ENCODE measurements at places on chromosomes 4 and X. TPM values are rescaled to one million over a fixed set of nuclear protein-coding genes. Genes with fewer than 3 reads are reported as not detected.

UGT2A2 gene
- not detected for total RNA-seq

AREG gene
- total RNA-seq: 0.74 TPM

GRID2 gene
- not detected for total RNA-seq

FGFR3 gene
- 0.27 TPM for total RNA-seq

FAM47A gene
- not detected for total RNA-seq

DKK2 gene
- total RNA-seq: not detected

CACNA1F gene
- total RNA-seq: 0.74 TPM

PI4K2B gene
- total RNA-seq: 41.0 TPM

HERC5 gene
- total RNA-seq: 34.0 TPM

ESX1 gene
- total RNA-seq: not detected

CSAG3 gene
- total RNA-seq: 1.3 TPM

MAOA gene
- 14.8 TPM for total RNA-seq

PCYT1B gene
- total RNA-seq: 0.24 TPM

DNA sequence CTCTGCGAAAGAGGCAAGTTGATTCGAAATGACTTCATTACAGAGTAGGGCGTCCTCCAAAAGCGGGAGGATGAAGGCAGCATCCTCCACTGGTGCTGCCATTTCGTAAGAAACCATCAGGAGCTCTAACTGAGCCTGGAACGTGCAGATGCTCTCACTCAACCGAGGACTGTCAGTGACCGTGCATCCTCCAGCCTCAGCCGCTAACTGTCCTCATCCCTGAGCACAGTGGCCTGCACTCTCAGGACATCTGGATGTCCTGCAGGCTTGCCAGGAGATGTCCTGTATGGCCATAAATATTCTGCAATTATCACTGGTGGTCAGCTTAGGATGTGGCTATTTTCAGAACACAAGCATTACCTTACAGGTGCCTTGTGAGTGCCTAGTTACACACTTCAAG lies 107.1 kb upstream of the ADRA2C start:
- DNase-seq: no peak
- peaks cover 18% of the 10 kb centered on the region for H3K27me3 ChIP-seq
- no peaks in the 10 kb centered on the region for H3K4me1 ChIP-seq
- H3K27ac ChIP-seq: no peak overlapping the region

- no peaks in the 10 kb centered on the region for H3K36me3 ChIP-seq
- no peaks in the 10 kb centered on the region for H3K27me3 ChIP-seq
- H3K27ac ChIP-seq: no peak overlapping the region
- H3K4me3 ChIP-seq: no peak overlapping the region
- no peaks in the 10 kb centered on the region for H3K4me1 ChIP-seq
- no peak for DNase-seq
These were observed 893.2 kb downstream of the FAT4 start for GRCh38 chr4:126207910-126208309.

- H3K4me3 ChIP-seq: no peak overlapping the region
- H3K27ac ChIP-seq: no peak overlapping the region
These were observed 203.5 kb downstream of the PRDM5 start for GRCh38 chr4:120718979-120719566.

DNA sequence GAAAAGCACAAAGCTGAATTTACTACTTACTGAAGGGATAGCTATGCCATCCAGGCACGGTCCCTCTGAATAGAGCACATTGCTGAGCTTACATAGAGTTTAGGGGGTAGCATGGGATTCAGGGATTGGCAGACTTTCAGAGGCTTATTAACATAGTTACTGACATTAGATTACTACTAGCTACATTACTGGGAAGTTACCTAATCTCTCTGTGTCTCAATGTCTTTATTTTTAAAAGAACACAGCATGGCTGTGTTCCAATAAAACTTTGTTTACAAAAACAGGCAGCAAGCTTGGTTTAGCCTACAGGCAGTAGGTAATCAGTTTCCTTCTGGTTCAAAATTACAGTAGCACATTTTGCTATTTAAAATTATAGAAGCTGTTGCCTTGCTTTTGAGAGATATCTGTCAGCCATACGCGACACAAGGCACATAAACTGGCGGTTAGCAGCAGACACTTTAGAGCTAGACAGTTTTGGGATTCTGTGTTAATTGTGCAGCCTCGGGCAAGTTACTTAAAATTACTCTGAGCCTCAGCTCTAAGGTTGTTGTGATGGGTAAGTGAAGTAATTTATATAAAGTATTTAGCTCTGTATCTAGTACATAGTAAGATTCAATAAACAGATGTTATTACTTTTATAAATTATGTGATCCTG lies 6.9 kb downstream of the KLHL8 start:
- no peak overlapping the region for H3K4me3 ChIP-seq
- no peak overlapping the region for H3K27ac ChIP-seq
- peaks cover 7% of the 10 kb centered on the region for H3K4me1 ChIP-seq
- H3K27me3 ChIP-seq: no peaks in the 10 kb centered on the region

- H3K27ac ChIP-seq: no peak overlapping the region
- peaks cover 4% of the 10 kb centered on the region for H3K4me1 ChIP-seq
- H3K4me3 ChIP-seq: no peak overlapping the region
- peaks cover 2% of the 10 kb centered on the region for H3K27me3 ChIP-seq
- no peaks in the 10 kb centered on the region for H3K36me3 ChIP-seq
These were observed 21.1 kb upstream of the FRYL start for GRCh38 chr4:48801016-48801715.

- H3K4me3 ChIP-seq: no peak overlapping the region
- H3K27ac ChIP-seq: no peak overlapping the region
- no peaks in the 10 kb centered on the region for H3K36me3 ChIP-seq
- DNase-seq: no peak
- peaks cover 3% of the 10 kb centered on the region for H3K27me3 ChIP-seq
These were observed 126.2 kb upstream of the UGT8 start for GRCh38 chr4:114472269-114473032.

GRCh38 chrX:119240356-119240755 lies 4.3 kb downstream of the PGRMC1 start:
- H3K4me1 ChIP-seq: peaks cover 29% of the 10 kb centered on the region
- H3K4me3 ChIP-seq: no peak overlapping the region
- peaks cover 15% of the 10 kb centered on the region for H3K36me3 ChIP-seq
- no peak overlapping the region for H3K27ac ChIP-seq

GRCh38 chrX:13579661-13580060 lies 10.3 kb downstream of the EGFL6 start:
- H3K27me3 ChIP-seq: peaks cover 9% of the 10 kb centered on the region
- no peak overlapping the region for H3K4me3 ChIP-seq
- no peak overlapping the region for H3K27ac ChIP-seq
- H3K36me3 ChIP-seq: no peaks in the 10 kb centered on the region

- no peaks in the 10 kb centered on the region for H3K36me3 ChIP-seq
- peaks cover 2% of the 10 kb centered on the region for H3K27me3 ChIP-seq
- no peak overlapping the region for H3K4me3 ChIP-seq
- DNase-seq: no peak
- peaks cover 37% of the 10 kb centered on the region for H3K4me1 ChIP-seq
These were observed 35.2 kb downstream of the EGF start for GRCh38 chr4:109947918-109948317.

DNA sequence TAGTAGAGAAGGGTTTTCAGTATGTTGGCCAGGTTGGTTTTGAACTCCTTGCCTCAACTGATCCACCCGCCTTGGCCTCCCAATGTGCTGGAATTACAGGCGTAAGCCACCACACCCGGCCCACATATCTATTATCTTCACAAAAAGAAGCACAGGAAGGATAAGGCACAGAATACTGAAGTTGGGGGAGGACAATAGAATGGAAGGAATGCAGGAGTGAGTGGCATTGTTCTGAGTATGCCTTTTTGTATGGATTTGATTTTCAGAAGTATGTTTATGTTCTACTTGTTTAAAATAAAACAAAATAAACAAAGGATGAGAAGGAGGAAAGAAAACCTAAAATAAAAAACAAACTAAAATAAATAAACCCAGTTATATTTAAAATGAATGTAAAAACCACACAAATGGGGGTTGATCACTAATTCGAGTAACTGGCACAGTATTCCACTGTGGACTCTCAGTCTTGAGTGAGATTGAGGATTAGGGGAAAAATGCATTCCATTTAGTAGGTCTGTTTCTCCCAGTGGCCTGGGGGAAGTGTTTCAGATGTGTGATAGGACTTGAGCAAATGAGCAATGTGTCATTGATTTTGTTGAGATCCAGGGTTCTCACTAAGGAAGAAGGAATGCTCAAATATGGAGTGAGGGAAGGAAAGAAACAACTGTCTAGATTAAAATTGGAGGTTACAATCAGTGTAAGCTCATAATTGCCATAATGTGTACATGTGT lies 109.0 kb upstream of the C1QTNF7 start:
- no peak overlapping the region for H3K27ac ChIP-seq
- H3K36me3 ChIP-seq: no peaks in the 10 kb centered on the region
- H3K27me3 ChIP-seq: peaks cover 7% of the 10 kb centered on the region
- DNase-seq: no peak
- no peaks in the 10 kb centered on the region for H3K4me1 ChIP-seq
- no peak overlapping the region for H3K4me3 ChIP-seq

GRCh38 chrX:14591976-14592375 lies 62.6 kb downstream of the GLRA2 start:
- peaks cover 1% of the 10 kb centered on the region for H3K27me3 ChIP-seq
- no peaks in the 10 kb centered on the region for H3K4me1 ChIP-seq
- no peak for DNase-seq
- no peak overlapping the region for H3K4me3 ChIP-seq

GRCh38 chr4:109990261-109991257 lies 77.9 kb downstream of the EGF start:
- H3K4me1 ChIP-seq: peaks cover 7% of the 10 kb centered on the region
- H3K27me3 ChIP-seq: peaks cover 7% of the 10 kb centered on the region
- H3K27ac ChIP-seq: no peak overlapping the region
- no peak for DNase-seq
- no peak overlapping the region for H3K4me3 ChIP-seq

- no peaks in the 10 kb centered on the region for H3K4me1 ChIP-seq
- H3K36me3 ChIP-seq: no peaks in the 10 kb centered on the region
- DNase-seq: no peak
- H3K27ac ChIP-seq: no peak overlapping the region
- no peaks in the 10 kb centered on the region for H3K27me3 ChIP-seq
These were observed 484.5 kb downstream of the IL1RAPL1 start for GRCh38 chrX:29071525-29072320.

- H3K4me3 ChIP-seq: no peak overlapping the region
- H3K36me3 ChIP-seq: no peaks in the 10 kb centered on the region
- no peak for DNase-seq
- no peak overlapping the region for H3K27ac ChIP-seq
- no peaks in the 10 kb centered on the region for H3K4me1 ChIP-seq
These were observed 258.7 kb upstream of the SLC7A11 start for GRCh38 chr4:138500869-138501268.

DNA sequence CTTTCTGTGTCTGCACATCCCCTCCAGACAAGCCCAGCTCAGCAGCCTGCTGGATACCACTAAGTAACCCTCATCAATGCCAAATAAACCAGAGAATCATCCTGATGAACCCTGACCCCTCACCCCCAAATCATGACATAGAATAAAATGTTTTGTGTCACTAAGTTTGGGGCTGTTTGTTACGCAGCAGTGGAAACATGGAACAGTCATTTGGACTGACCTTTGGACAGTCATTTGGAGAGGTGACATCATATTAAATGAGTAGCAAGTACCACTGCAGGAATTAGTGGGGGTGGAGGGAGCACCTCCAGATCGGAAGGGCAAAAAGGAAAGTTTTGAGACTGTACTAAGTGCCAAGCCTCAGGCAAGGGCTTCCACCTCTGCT lies 55.6 kb upstream of the MSX1 start:
- H3K4me1 ChIP-seq: no peaks in the 10 kb centered on the region
- no peak overlapping the region for H3K27ac ChIP-seq
- H3K36me3 ChIP-seq: no peaks in the 10 kb centered on the region
- DNase-seq: no peak
- peaks cover 2% of the 10 kb centered on the region for H3K27me3 ChIP-seq

DNA sequence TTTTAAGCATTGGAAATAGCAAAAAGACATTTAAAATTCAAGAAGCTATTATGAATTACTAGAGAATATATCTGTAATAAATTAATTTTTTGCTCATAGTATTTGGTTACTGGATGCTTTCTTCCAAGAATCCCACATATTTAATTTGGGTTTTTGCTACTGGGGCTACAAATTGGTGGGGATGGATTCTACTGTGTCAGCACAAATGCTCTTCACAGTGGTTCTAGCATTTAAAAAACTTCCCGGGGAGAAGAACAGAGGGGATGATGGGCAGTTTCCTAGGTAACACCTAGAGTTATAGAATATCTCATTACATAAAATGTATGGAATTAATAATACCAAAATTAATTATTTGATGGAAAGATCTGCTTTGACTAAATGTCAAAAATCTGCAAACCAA lies 68.9 kb upstream of the PRPS2 start:
- H3K36me3 ChIP-seq: no peaks in the 10 kb centered on the region
- H3K27ac ChIP-seq: no peak overlapping the region
- peaks cover 2% of the 10 kb centered on the region for H3K27me3 ChIP-seq
- no peaks in the 10 kb centered on the region for H3K4me1 ChIP-seq

DNA sequence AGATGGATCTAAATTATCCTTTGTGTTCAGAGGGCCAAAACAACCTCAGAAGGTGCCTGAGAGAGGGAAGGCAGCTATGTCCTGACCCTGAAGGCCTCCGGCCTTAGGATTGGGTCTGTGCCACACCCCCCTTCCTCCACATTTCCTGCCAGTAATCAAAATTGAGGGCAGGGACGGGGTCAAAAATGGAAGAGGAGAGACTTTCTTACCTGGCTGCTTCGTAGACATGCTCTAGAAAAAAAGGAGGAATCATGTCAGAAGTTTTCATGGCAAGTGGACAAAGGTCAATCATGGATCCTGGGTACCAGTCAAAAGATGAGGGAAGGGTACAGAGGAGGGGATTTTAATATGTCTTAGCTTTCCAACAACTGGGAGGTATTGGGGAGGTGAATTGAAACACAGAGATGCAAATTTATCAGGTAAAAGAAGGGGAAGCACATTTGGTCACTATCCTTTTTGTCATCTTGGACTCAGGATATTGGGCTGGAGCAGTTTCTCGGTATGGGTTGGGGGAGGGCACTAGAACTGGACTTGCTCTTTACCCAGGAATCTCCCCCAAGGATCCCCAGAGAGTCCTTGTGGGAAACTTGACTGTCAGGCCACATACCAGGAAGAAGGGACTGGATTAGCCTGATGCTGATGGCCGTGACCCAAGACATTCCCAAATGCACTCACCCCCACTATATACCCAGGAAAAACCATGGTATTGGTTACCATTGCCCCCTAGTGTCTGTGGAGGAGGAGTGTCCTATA lies 17.1 kb downstream of the VSIG4 start:
- H3K36me3 ChIP-seq: no peaks in the 10 kb centered on the region
- no peak overlapping the region for H3K4me3 ChIP-seq
- H3K27me3 ChIP-seq: no peaks in the 10 kb centered on the region
- peaks cover 37% of the 10 kb centered on the region for H3K4me1 ChIP-seq
- DNase-seq: no peak

DNA sequence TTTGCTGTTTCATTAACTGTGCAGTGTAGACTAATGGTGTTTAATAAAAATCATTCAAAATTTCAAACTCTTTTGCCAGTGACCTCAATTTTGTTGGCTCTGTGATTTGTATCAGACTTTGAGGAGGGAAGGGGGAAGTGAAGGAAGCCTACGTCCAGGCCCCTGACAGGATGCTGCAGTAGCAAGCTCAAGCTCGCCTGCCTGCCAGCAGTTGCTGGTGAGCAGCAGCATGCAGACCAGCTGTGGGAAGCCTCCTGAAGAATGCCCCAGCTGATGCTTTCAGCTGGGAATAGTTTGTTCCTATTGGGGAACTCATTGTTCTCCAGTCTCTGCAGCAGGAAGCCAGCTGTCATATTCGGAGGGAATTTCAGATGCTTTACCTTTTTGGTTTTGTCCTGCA lies 495.2 kb downstream of the AFF2 start:
- no peaks in the 10 kb centered on the region for H3K4me1 ChIP-seq
- no peak overlapping the region for H3K4me3 ChIP-seq
- no peak overlapping the region for H3K27ac ChIP-seq

- H3K4me1 ChIP-seq: no peaks in the 10 kb centered on the region
- DNase-seq: no peak
- H3K36me3 ChIP-seq: no peaks in the 10 kb centered on the region
- H3K27ac ChIP-seq: no peak overlapping the region
- H3K4me3 ChIP-seq: no peak overlapping the region
These were observed 9.4 kb downstream of the TMEM271 start for GRCh38 chr4:566508-567295.
